A549 treated with Mapracorat at 1 μM for 4 hours (cell line): ENCODE measurements at places on chromosomes 6 and 20. TPM values are rescaled to one million over a fixed set of nuclear protein-coding genes. Genes with fewer than 3 reads are reported as not detected.

Gene IL17A
- total RNA-seq: not detected in 5 replicates

Gene MEI4
- not detected in 5 replicates for total RNA-seq

Gene TREM1
- 0.13 to 0.50 TPM (median 0.24 TPM) in 5 replicates for total RNA-seq

Gene DYNLT2
- 0.44 to 0.81 TPM (median 0.53 TPM) in 5 replicates for total RNA-seq

Gene NCOA7
- 9.3 to 16.7 TPM (median 13.6 TPM) in 5 replicates for total RNA-seq
